ENCODE measurements at places on chromosomes 2 and 18.

DNA sequence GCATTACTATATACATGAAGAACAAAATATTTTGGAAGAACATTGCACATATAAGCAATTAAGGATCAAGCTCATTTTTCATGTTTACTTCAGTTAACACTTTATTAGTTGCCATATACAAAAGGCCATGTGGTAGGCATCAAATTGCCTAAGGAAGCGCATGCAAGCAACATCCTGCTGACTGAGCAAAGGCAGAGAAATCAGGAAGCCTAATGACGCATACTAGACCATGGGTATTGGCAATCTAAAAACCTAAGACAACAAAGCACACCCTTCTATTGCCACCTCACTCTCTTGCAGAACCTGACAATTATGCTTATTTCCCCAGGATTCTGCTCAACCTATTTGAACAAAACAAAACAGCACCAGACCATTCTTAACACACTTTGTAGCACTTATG, 171.9 kb downstream of the STK39 start:
- no peak for DNase-seq

DNA sequence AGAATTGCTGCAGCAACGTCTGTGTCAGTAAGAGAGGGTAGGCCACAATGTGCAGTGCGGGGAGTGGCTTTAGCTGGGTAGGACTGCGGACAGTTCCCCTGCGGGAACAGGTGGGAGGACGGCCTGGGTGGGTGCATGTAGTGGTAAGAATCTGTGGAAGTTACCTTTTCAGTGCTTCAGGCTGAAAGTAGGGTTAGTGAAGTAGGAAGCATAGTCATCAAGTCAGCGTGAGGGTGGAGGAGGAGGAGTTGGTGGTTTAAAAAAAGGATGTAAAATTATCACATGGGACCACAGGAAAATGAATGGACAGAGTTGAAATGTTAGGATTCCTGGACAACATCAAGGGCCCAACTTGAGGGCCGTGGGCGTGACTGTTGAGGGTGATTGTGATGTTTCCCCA, 13.2 kb downstream of the CEP192 start:
- DNase-seq: no peak

DNA sequence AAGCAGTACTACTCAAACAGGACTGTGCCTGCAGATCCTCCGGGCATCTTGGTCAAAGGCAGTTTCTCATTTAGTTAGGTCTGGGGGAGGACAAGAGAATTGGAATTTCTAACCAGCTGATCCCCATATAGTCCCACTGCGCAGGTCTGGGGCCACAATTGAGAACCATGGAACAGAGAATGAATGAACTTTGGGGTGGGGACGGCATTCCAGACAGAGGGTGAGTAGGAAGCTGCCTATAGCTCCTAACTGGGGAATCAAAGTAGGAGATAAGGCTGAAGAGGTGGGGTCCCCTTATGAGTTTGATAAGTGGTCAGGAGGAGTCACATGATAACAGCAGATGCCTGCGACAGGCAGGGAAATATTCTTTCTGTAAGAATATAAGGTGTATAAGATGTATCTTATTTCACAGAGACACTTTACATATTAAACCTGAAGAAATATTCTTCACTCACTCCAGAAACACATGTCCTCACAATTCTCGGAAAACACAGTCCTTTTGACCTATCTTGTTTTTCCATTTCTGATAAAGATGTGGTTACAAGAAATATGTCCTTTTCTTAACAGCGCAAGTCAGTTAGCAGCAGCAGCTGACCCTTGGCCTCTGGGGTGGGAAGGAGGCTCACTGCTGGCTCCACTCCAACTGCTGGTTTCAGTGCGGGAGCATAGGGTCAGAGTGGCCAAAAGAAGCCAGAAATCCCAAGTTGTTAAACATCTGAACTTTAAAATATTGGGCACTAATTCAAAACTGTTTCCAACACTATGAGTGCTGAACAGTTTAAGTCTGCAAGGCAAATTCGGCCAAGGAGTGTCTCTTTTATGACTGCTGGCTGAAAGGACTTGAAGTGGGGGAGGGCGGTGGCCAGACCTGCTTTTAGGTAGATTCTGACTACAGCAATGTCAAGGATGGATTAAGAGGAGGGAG, 12.6 kb upstream of the TMEM214 start:
- no peak for DNase-seq

DNA sequence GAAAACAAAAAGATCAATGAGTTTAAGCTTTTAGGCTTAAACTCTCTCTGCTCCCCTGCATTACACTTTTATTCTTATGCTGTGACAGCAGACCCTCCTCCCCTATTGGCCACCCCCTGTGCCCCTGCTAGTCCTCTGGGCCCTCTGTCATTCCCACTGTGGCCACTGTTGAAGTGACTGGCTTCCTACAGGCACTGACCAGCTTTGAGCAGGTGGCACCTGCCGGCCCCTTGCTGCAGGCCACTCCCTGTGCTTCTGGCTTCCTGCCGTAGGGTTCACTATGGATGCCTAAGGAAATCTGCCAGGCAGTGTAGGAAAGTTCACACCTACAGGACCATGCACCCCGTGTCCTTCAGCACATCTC, 156.5 kb upstream of the L3MBTL4 start:
- DNase-seq: no peak

DNA sequence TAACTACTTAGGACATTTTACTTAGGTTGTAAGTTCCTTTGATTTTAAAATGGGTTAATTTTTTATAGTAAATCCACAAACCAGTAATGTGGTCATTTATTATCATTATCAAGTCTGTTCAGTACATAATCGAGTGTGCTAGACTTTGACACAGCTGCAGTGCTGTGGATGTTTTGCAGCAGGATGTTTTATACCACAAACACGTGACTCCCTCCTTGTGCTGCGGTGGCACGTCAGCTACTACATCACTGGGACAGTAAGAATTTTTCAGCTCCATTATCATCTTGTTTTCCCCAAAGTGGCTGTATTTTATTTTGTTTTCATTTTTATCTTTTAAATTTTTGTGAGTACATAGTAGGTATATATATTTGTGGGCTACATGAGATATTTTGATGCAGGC, 70.0 kb downstream of the ATP9B start:
- no peak for DNase-seq

- DNase-seq: peak; percentile 40
Measured at GRCh38 chr2:204024503-204024902, 87.9 kb downstream of the ICOS start.

DNA sequence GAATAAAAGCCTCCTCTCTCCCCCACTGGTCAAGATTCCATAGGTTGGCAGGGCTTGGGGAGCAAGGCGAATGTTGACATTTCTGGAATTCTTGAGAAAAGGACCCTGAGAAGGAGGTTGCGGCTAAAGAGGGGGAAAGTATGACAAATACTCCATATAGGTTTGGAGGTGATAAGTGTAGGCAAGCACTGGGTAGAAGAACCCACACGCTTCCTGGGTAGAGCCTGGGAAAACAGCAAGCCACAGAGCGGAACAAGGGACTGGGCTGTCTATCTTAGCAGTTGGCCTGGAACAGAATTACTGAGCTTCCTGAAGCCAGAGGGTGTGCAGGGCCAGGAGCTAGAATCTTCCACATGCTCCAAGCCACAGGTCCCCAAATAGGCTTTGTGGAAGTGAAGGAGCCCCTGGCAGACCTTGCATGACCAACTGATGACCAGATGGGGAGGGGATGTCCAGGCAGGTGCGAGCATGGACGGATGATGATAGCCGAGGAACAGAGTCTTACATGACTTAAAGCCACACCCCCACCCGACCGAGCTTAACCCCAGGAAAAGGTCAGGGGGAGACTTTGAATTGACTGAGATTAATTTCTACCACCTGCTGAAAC, 9.9 kb downstream of the PRKAG3 start:
- no peak for DNase-seq

- DNase-seq: no peak
Measured at GRCh38 chr18:39455285-39455684, 1889.7 kb upstream of the CELF4 start.

GRCh38 chr2:171742760-171743159, 55.5 kb downstream of the DYNC1I2 start:
- no peak for DNase-seq

GRCh38 chr2:102797486-102797885, 35.7 kb downstream of the TMEM182 start:
- no peak for DNase-seq

DNA sequence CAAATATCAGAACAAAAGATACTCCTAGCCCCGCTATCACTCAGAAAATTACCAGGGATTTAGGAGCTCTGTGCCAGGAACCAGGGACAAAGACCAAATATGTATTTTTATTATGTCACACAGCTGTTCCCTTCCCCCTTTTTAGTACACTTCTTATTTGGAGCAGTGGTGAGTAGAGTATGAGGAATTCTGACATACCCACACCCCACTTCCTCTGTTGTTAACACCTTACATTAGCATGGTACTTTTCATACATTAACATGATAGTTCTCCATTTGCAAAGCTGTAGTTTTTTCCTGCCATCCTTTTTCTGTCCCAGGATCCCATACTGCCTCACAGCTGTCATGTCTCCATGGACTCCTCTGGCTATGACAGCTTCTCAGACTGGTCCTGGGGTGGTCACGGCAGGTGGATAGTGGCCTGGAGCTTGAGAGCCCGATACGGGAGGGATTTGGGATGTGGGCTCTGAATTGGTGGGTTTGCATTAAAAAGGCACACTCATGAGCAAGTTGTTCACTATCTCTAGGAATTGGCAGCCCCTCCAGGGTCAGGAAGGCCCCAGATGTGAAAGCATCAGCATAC, 100.2 kb downstream of the SH3RF3 start:
- no peak for DNase-seq

DNA sequence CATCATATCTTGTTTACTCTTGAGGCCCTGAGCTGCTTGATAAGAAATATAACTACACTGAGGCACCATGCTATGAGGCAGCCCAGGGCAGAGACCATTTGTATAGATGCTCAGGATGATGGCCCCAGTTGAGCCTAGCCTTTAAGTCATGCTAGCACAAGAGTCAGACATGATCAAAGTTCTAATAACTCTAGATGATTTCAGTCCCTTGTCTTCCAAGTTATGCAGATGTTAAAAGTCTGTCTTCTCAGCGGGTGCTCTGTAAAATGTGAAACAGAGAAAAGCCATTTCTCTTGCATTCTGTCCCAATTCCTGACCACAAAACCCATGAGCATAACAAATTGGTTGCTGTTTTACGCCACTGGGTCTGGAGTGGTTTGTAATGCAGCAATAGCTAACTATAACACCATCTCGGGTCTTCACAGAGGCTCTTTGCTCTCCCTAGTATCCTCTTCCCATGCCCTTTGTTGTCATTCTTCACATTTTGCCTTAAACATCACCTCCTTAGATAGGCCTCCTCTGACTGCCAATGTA, 49.6 kb downstream of the NXPH2 start:
- DNase-seq: no peak

- no peak for DNase-seq
Measured at GRCh38 chr2:118865106-118865505, 17.7 kb upstream of the EN1 start.

DNA sequence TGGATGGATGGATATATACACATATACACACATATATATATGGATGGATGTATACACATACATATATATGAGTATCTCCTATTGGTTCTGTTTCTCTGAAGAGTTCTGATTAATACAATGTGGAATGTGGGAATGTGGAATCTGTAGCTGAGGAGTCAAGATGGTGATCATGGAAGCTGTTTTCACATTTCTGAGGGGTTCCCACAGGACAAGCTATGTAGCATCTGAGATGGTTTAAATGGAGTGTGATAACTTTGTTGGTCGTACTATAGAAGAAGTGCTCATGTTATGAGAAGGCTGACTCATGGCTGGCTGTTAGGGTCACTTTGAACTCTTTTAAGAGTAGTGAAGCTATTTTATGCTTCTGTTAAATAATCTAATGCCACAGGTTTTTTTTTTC, 279.7 kb downstream of the MEIS1 start:
- no peak for DNase-seq

DNA sequence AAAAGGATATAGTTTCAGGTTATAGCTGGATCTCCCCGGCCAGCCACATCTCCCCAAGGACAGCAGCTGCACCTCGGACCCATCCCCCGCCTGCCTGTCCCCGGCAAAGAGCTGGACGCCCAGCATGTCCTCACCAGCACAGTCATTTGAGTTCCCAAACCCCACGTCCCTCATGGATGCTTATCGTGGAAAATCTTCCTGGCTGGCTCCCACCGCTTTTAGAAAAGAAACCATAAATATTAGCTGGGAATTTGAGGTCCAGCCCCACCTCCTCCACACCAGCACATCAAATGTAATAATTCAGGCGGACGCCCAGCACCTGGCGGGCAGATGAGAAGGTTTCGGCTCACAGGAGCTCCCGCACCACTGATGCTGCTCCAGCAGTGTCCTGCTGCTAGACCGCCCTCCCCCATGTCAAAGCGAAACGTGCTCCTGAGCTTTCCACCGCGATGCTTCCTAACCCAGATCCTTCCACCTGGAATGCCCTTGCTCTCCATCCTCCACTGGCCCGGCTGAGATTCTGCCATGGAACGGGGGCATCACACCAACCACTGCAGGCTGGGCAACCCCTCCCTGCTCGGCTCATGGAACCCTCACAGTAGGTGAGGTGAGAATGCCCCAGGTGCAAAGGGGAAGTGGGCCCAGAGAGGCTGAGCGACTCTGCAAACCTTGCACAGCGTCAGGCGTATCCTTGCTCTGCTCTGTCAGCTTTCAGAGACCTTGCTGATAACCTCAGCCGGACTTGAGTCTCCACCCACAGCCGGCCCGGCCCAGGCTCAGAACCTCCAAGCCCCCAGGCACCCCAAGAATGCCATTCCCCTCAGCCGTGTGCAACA, 71.5 kb upstream of the GPC1 start:
- DNase-seq: no peak

DNA sequence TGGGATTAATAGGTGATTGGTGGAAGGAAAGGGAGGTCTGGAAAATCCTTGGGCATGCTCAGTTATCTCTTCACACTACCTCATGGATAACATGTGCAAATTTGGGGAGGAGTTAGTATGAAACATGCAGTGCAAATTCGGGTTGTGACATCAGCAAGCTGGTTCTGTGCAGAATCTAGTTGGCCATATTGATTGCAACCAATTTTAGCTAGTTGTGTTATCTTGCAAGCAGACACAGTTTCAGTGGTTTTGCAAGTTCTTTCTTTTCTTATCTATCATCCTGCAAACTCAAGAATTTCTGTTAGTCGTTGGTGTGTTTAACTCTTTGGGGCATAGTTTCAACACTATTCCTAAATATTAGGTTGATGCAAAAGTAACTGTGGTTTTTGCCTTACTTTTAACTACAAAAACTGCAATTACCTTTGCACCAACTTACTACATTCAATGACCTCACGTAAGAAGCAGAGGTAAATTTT, 135.4 kb downstream of the PTH2R start:
- no peak for DNase-seq

- DNase-seq: no peak
Measured at GRCh38 chr2:197461057-197461456, 7.7 kb downstream of the COQ10B start.

GRCh38 chr2:175180701-175181103, 808 bp downstream of the ATP5MC3 start:
- peak; percentile 28 for DNase-seq

DNA sequence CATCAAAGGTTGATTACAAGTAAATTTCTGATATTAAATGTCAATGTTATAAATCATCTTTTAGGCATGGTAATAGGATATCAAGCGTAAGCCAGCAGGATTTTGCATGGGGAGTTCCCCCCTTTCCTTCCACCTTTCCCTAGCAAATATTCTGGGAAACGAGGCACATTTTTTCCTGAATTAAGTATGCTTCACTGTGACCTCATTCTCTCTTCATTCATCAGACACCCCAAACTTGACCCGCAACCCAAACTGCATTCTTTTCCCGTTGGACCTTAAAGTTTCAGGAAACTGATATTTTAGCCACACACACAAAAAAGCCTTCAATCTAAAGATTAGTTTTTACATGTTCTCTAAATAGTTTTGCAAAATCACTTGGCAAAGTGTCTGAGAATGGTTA, 214.5 kb upstream of the CTAGE1 start:
- no peak for DNase-seq

- DNase-seq: no peak
Measured at GRCh38 chr2:67600946-67601345, 203.8 kb downstream of the ETAA1 start.
